ENCODE measurements at places on chromosomes 2 and 18. TPM values are rescaled to one million over a fixed set of nuclear protein-coding genes. Genes with fewer than 3 reads are reported as not detected.

GRCh38 chr2:43754180-43754579 lies 19.7 kb upstream of the DYNC2LI1 start:
- DNase-seq: no peak

ODC1 gene
- 267 TPM for total RNA-seq

PSD4 gene
- total RNA-seq: 278 TPM

NEU4 gene
- 1.2 TPM for total RNA-seq

GRCh38 chr2:100289020-100289419 lies 33.3 kb downstream of the LONRF2 start:
- DNase-seq: no peak

PTPRM gene
- total RNA-seq: 11.5 TPM

GRCh38 chr2:100833331-100833730 lies 13.4 kb downstream of the NPAS2 start:
- DNase-seq: no peak

BARD1 gene
- total RNA-seq: 34.3 TPM

DNA sequence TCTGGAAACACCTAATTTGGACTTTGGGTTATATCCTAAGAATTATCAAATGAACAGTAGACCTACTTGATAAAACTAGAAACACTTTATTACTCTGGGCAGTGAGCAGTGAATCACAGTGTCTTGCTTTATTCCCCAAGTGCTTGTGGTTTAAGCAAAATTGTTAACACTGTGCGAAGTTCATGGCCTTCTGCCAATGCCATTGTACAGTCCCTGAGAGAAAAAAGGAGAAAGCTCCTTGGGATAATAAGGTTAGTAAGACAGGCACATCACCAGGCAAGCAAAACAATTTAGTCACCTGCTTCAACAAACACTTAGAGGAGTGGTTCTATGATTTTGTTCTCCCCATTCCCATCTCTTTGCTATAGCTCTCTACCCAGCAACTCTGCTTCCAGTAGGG lies 39.8 kb downstream of the ADCYAP1 start:
- DNase-seq: no peak

- no peak for DNase-seq
These were observed 107.5 kb downstream of the COLEC12 start for GRCh38 chr18:392928-393573.

ANKRD29 gene
- not detected for total RNA-seq

GRCh38 chr2:168155046-168155445 lies 92.3 kb downstream of the STK39 start:
- no peak for DNase-seq

GRCh38 chr2:105883911-105884694 lies 139.4 kb downstream of the NCK2 start:
- no peak for DNase-seq
